HT-29 (cell line): ENCODE measurements at places on chromosomes 6 and 20.

- DNase-seq, result no peak
Observed at GRCh38 chr6:132194529-132194928, 206.7 kb downstream of the MOXD1 start.

GRCh38 chr6:4210629-4211419, 75.4 kb upstream of the ECI2 start:
- peak; percentile 70 for DNase-seq

DNA sequence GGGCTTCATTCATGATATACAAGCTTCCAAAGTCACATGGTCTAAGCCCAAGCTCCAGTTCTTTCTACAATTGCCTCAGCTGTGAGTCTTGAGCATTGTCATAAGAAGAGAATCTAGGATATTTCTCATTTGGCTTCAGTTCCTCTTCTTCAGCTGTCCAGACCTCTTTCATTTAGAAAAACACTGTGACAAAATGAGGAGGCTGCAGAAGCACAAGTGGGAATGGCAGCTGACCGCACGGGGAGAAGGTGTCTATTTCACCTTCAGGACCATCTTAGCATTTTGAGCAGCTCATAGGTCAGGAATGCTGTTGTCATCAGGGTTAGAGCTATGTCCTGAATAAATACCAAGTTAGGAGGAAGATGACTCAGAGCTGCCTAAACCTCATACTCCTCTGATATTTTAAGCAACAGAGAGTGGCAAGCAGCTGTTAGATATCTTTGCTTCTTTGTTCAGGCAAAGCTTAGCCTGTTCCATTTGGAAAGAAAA, 390.1 kb upstream of the CITED2 start:
- DNase-seq, result peak; percentile 23

DNA sequence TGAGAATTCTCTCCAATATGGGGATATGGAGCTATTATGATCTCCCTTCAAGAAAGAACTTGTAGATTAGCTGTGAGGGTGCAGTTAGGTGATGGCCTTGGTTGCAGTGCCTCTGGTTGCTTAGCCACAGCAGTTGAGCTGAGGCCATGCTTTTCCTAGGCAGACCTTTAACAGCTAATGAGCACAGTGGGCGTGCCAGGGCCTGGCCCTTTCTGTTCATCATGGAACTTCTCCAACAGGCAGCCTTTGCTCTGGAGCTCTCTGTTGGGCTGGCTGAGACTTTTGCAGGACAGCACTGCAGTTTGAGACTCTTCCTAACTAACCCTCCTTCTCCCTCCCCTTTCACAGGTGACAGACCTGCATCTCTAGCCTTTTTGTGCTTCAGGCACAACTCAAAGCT, 39.7 kb upstream of the TMEM170B start:
- no peak for DNase-seq

GRCh38 chr6:12769556-12770256, 53.1 kb downstream of the PHACTR1 start:
- no peak for DNase-seq

DNA sequence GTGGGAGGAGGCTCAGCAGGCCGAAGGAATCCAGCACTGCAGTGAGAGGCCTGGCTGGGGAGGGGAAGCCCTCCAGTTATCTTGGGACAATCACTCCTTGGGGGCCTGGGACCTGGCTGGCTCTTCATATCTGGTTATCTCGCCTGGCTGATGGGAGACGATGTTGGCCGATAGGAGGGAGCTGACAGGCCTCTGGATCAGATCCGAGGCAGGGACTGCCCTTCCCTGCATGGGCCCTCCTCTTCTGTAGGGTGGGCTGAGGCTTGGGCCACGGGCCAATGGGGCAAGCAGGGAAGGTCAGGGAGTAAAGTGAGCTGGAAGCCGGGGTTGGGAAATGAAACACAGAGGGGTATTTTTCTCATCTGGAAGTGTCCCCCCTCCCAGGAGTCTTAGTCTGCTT, 25.2 kb downstream of the MANBAL start:
- no peak for DNase-seq

DNA sequence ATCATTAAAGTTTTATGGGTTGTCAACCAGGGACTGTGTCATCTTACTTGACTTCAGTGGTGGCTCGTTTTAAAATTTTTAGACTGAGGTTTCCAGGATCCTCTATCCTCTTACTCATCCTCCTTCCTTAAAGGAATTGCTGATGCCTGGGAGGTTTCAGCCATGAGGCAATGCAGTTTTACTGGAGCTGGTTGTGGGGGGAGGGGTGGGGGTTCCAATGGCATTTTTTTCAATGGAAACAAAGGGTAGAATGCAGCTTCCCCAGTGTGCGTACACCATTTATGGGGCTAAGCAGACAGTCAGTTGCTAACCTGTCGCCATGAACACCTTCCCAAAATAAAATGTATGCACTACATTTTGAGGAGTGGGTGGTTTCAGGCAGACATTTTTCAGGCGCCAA, 88.0 kb downstream of the METTL24 start:
- no peak for DNase-seq

GRCh38 chr6:8420031-8420588, 15.2 kb downstream of the SLC35B3 start:
- DNase-seq, result no peak

DNA sequence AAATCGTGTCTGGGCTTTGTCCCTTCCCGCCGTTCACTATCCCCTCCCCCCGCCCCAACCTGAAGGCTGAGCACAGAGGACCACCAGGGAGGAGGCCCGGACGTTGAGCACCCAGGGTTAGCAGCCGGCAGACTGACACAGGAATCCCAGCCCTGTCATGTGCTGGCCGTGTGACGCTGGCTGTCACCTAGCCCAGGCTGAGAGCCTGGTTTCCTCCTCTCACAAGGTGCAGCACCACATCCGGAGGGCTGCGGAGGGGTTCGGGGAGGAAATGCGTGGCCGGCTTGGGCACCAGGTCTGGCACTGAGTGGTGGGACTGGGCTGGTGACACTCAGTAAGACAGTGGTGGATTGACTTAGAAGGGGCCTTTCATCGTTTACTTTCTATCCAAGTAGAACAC, 4.6 kb upstream of the LSM14B start:
- no peak for DNase-seq

DNA sequence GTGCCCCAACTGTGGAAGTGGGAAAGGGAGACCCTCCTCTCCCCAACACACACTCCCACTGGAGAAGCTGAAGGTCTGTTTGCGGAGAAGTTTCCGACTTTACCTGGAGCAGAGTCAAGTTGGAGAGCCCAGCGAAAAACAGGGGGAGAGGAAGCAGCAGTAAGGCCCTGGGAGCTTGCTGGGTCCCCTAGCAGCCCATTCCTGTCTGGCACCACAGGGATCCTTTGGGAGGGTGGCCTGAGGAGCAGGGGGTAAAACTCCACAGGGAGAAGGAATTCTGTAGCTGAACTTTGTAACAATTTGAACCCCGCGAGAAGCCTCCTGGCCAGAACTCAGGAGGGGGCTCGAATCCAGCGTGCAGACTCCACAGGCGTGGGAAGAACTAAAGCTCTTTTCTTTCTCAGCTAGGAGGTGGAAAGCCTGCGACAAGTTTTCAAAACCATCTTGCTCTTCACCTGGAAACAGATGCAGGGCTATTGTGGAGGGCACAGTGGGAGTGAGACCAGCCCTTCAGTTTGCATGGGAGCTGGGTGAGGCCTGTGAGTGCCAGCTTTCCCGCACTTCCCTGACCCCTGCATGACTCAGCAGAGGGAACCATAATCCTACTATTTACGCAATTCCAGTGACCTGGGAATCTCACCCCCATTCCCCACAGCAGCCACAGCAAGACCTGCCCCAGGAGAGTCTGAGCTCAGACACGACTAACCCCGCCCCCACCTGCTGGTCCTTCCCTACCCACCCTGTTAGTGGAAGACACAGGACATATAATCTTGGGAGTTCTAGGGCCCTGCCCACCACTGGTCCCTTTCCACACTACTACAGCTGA, 25.8 kb downstream of the SERPINB9 start:
- peak; percentile 55 for DNase-seq

DNA sequence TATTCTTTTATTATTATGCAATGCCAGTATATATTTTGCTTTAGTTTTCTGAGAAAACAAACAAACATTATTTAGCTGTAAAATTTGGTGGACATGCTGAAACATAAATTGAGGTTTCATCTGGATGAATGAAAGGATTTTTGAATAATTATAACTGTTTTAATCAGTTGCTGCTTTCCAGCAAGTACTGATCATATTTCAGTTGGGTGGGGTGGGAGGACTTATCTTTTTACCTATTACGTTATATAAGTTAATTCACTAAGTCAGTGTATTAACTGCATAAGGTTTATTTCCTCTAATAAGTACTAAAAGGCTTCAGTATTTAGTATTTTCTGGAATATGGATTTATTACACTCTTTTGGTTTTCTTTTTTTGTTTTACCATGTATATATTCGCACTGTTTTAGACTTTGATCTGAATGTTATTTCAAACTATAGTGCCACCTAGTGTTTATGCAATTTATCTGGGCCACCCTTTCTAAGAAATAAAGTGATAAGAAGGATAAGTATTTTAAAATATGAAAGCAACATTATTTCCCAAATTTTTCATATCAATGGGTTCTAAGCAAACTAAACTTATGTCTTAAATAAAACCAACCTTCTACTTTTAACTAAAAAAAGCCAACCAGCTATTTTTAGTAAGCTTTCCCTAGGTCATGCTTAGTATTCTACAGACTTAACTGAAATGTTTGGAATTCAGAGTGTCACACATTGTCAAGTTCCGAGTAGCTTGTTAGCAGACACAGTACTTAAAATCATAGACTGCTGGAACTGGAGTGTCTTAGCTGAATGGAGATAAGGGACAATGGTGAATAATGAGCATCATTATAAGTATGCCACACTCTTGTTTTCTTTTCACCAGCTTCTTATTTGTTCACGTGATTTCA, 105.4 kb upstream of the MCHR2 start:
- DNase-seq, result peak; percentile 54

- peak; percentile 87 for DNase-seq
Observed at GRCh38 chr6:11810039-11810541, 31.5 kb upstream of the ADTRP start.

DNA sequence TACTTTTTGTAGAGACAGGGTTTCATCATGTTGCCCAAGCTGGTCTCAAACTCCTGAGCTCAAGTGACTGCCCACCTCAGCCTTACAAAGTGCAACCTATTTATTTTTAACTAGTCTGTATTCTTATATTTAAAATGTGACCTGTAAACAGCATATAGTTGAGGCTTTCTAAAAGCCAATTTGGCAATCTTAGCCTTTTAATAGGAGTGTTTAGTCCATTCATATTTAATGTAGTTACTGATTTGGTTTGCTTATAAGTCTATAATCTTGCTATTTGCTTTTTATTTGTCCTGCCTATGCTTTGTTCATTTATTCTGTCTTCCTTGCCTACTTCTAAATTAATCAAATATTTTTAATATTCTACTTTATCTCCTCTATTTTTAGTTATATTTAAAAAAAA, 15.0 kb upstream of the SOX4 start:
- no peak for DNase-seq

- no peak for DNase-seq
Observed at GRCh38 chr20:21933526-21933925, 228.1 kb downstream of the PAX1 start.

GRCh38 chr20:15818651-15819071, 754.6 kb downstream of the KIF16B start:
- no peak for DNase-seq

GRCh38 chr6:15769511-15770018, 106.7 kb upstream of the DTNBP1 start:
- DNase-seq, result no peak

GRCh38 chr20:8808202-8808535, 260.7 kb upstream of the PLCB4 start:
- DNase-seq, result no peak
